Muscle of leg (tissue), 16 donors: ENCODE measurements at places on chromosomes 6 and 20. TPM values are rescaled to one million over a fixed set of nuclear protein-coding genes. Genes with fewer than 3 reads are reported as not detected.

DNA sequence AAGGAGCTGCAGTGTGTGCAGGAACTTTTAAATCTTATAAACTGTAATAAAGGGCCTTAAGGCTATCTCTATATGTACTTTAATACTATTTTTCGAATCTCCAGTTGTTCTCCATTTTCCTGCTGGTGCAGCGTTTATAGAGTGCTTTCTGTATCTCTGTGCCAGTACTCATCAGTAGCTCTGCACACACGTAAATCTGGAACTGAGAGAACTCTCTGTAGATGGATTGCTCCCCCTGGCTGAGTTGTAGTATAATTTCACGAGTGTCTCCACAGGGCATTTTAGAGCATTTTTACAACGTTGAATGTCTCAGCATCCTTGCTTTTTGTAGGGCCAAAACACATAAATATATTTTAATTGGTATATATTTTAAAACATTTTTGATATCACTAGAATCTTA lies 256.5 kb downstream of the TRDN start:
- peak; percentile 35 for DNase-seq
- no peaks in the 10 kb centered on the region for H3K4me1 ChIP-seq
- H3K27ac ChIP-seq, result no peak overlapping the region
- H3K36me3 ChIP-seq, result no peaks in the 10 kb centered on the region
- H3K4me3 ChIP-seq, result no peak overlapping the region

DNA sequence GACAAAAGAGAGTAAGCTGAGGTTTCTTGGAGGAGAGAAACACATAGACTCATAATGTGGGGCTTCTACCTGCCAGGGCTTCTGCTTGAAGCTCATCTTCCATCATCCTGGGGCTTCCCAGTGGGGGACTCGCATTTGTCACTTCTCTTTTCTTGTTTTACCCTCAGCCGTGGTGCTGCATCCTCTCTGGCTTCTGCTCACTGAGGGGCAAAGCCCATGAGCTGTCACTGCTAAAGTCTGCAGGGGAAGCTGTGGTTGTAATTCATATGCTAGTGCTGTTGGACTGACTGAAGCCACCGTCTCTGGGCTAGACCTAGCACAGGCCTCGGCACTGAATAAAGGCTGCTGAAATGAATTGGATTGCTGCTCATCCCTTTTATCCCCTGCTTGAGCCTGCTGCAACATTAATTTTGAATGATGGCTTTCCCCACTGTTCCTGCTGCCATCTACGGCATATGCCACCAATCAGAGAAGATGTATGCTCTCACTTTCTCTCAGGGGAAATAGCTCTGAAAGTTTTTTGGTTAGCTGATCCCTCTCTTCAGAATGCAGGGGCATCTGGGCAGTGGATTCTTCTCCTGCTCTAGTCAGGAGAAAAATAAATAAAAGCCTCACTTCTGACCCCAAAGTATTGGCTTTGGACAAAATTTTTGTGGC lies 568.4 kb upstream of the MAP3K7 start:
- no peak overlapping the region for H3K27ac ChIP-seq
- no peak overlapping the region for H3K4me3 ChIP-seq
- H3K27me3 ChIP-seq, result no peaks in the 10 kb centered on the region
- no peaks in the 10 kb centered on the region for H3K4me1 ChIP-seq

MROH8 gene
- 4.3 TPM for polyA plus RNA-seq

DNA sequence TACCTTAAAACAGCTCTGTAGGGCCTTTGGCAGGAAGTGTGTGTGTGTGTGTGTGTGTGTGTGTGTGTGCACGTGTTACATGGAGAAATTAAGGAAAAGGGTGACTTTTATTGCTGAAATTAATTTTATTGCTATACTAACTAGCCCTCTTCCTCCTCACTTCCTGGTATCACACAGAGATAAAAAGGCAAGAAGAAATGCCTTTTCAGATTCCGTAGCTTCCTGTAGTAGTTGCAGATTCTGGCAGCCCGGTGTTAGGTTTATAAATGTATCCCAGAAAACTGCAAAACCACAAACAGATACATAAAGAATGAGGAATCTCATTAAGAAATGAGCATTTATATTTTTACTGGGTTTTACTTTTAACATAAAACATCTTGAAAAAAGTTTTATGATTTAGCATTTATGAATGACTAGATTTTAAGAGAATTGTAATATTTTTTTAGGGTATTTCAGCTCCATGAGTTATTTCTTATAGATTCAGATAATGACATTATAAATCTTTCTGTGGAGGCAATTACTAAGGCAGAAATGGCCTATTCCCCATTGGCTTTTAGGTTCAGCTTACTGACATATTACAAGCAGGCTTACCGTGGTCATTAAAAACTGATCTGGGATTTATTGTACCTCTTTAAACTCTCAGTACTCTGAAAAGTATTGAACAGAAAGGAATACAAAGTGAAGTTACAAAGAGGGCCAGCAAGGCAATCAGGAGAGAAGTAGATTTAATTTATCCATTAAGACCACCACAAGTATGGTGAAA lies 249.1 kb upstream of the TSHZ2 start:
- DNase-seq, result peak; percentile 7
- H3K4me1 ChIP-seq, result no peaks in the 10 kb centered on the region
- no peaks in the 10 kb centered on the region for H3K36me3 ChIP-seq
- H3K27ac ChIP-seq, result no peak overlapping the region
- H3K27me3 ChIP-seq, result no peaks in the 10 kb centered on the region

DNA sequence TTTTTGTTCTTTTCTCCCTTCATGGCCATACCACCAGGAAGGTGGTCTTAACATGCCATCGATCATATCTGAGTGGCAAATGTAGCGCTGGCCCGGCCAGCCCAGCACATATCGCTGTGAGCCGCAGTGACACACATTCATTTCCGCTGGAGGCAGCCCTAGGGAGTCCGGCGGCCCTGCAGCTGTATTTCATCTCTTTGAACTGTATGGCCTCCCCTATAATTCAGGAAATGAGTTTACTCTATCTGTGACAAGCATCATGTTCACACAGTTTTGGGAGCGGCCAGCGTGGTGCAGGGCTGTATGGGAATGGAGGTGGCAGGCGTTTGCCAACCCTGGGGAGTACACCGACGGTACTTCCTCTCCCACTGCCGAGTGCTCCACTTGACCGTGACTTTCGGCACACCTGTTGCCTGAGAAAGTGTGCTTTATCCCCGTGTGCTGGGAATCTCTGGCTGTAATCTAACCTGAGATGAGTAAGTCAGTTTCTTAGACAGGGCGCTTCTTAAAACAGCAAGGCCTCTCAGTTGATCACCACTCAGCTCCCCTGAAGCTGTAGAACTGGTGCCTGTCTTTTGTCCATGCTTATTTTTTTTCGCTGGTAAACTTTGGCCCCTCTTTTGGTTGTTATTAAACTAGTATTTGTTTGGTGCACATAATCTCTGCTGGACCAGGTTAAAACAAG lies 257.1 kb upstream of the TAB2 start:
- peaks cover 33% of the 10 kb centered on the region for H3K4me1 ChIP-seq
- H3K36me3 ChIP-seq, result no peaks in the 10 kb centered on the region

TNFRSF6B gene
- polyA plus RNA-seq, result 1.3 TPM

DNA sequence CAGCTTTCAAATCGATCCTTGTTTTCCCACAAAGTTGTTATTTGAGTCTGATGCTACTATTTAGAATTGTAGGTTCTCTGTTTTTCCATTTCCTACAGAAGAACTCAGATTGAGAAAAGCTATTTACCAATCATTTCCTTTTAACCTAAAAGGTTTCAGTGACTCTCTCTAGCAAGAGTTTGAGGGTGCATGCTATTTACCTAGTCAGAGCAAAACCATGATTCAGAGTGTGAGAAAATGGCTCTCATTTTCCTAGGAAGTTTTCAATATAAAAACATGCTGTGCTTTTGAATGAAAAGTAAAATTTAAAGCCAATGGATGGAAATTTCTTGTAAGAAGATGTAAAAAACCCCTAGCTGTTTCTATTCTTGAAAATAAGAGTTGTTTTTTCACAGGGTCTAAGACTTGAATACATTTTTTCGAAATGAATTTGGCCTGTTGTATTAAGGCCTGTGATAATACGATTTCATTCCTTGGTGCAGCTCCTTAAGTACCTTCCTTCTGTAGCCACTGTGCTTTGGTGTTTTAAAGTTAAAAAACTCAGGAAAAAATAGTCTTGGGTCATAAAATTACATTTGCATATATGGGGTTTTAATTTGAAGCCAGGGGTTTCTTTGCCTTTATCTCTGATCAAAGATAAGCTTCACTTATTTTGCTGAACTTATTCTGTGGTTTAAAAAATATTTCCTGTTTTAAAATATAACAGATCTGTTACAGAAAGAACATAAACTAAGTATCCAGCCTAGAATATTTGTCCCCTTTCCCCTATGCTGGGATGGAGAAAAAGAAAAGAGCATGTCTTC lies 18.0 kb upstream of the RSPH3 start:
- no peaks in the 10 kb centered on the region for H3K4me1 ChIP-seq
- H3K27ac ChIP-seq, result no peak overlapping the region
- no peaks in the 10 kb centered on the region for H3K27me3 ChIP-seq
- no peak overlapping the region for H3K4me3 ChIP-seq

DNA sequence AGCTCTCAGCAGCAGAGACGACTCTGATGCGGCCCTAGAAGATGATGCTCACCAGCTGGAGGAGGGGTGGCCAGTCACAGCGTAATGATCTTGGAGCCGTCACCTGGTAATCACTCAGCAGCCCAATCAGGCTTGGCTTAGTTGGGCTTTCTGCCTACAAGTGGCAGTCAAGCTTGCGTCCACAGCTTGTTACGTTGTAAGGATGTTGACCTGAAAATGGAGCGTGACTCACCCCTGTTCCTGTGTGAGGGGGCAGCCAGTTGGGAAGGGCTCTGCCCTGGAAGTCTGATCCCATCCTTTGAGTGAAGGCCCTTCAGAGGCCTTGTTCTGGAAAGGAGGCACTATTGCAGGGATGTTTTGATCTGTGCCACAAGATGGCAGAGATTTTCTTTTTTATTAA lies 49.8 kb downstream of the SPATA2 start:
- no peak overlapping the region for H3K4me3 ChIP-seq
- no peaks in the 10 kb centered on the region for H3K27me3 ChIP-seq
- peaks cover 36% of the 10 kb centered on the region for H3K36me3 ChIP-seq
- DNase-seq, result no peak
- H3K4me1 ChIP-seq, result no peaks in the 10 kb centered on the region

IL20RA gene
- polyA plus RNA-seq, result 16.0 TPM

DNA sequence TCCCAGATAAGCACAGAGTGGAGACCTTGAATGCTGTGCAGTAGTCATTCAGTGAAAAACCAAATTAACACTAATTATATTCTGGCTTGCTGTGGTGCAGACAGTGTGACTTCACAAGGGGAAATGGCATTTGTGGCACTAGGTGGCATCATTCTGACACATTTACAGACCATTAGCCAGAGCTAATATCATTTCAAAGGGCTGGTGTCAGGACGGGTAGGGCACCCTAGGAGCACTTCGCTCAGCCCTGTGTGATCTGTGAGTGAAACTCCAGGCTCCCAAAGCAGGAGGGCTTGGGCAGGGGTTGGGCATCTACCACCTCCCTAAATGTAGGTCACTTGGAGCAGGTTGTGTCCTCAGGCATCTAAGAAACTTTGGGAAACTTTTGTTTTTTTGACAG lies 555.8 kb downstream of the PKHD1 start:
- no peak overlapping the region for H3K27ac ChIP-seq
- H3K4me1 ChIP-seq, result no peaks in the 10 kb centered on the region
- no peak overlapping the region for H3K4me3 ChIP-seq
- H3K36me3 ChIP-seq, result no peaks in the 10 kb centered on the region
- no peak for DNase-seq

KHDC1 gene
- polyA plus RNA-seq, result 4.4 TPM

DNA sequence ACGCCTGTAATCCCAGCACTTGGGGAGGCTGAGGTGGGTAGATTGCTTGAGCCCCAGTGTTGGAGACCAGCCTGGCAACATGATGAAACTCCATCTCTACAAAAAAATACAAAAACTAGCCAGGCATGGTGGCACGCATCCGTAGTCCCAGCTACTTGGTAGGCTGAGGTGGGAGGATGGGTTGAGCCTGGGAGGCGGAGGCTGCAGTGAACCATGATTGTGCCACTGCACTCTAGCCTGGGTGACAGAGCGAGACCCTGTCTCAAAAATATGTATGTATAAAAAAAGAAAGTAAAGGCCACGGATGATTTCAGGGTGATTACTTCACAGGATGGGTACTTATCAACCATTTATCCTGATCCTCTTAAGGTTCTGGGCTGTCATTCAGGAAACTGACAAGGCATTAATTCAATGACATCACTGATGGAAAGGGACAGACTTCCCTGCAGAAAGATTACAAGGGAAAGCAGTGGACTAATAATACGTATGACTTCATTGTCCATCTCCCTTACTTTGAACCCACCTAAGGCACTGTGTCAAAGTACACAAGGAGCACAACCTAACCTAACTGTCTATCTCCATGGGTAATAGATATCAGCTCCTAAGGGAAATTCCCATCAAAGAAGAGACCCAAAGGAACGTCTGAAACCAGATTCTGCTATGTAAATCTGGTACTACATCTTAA lies 61.2 kb downstream of the ZMYND8 start:
- no peaks in the 10 kb centered on the region for H3K4me1 ChIP-seq
- no peaks in the 10 kb centered on the region for H3K27me3 ChIP-seq
- no peak overlapping the region for H3K27ac ChIP-seq

DNA sequence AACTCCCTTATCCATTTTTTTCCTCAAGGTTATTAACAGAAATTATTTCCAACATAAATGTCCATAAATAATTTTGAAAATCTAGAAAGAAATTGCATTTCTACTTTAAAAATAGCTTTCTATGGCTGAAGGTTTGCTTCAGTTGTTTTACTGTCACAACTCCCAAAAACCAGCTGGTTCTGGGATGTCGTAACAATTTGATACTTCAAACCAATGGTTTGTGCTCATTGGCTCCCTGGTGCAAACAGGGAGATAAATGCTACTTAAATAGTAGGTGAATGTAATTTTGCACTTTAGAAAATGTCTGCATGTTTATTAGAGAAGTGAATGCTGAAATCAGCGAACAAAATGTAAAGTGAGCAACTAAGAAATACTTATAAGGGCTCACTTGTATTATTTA lies 31.1 kb downstream of the LAMA2 start:
- no peaks in the 10 kb centered on the region for H3K36me3 ChIP-seq
- H3K27ac ChIP-seq, result no peak overlapping the region

BPIFB1 gene
- polyA plus RNA-seq, result not detected

GRCh38 chr6:45815466-45816125 lies 200.1 kb downstream of the CLIC5 start:
- H3K4me1 ChIP-seq, result peaks cover 2% of the 10 kb centered on the region
- H3K27ac ChIP-seq, result no peak overlapping the region
- H3K36me3 ChIP-seq, result no peaks in the 10 kb centered on the region

GRCh38 chr6:133779916-133780695 lies 108.8 kb upstream of the TCF21 start:
- no peaks in the 10 kb centered on the region for H3K27me3 ChIP-seq
- no peak overlapping the region for H3K4me3 ChIP-seq
- H3K36me3 ChIP-seq, result no peaks in the 10 kb centered on the region
- no peak overlapping the region for H3K27ac ChIP-seq

GRCh38 chr6:37244430-37245310 lies 12.9 kb upstream of the TBC1D22B start:
- no peak overlapping the region for H3K4me3 ChIP-seq
- DNase-seq, result peak; percentile 99
- peaks cover 49% of the 10 kb centered on the region for H3K4me1 ChIP-seq
- no peaks in the 10 kb centered on the region for H3K27me3 ChIP-seq
- no peaks in the 10 kb centered on the region for H3K36me3 ChIP-seq

DNA sequence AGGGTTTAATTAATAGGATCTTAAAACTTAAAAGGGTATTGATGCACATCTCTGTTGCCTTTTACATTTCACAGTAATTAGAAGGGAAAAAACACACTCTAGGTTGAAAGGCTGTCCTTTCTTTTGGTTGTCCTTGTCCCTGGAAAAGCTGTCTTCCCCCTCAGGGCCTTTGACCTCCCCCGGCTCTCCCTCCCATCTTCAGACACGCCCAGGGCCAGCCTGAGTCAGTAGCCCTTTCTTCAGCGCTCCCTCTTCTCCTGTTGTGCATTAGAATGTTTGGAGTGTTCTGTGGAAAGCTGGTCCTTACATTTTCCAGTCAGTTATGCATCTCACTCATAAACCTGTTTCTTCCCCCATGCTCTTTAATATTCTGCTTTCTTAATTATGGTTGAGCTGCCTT lies 157.0 kb downstream of the MTHFD1L start:
- H3K36me3 ChIP-seq, result peaks cover 9% of the 10 kb centered on the region
- peaks cover 24% of the 10 kb centered on the region for H3K4me1 ChIP-seq
- H3K4me3 ChIP-seq, result no peak overlapping the region
- peak overlapping the region; percentile 70 for H3K27ac ChIP-seq
